SK-N-MC (cell line): ENCODE measurements at places on chromosomes 2 and 18.

DNA sequence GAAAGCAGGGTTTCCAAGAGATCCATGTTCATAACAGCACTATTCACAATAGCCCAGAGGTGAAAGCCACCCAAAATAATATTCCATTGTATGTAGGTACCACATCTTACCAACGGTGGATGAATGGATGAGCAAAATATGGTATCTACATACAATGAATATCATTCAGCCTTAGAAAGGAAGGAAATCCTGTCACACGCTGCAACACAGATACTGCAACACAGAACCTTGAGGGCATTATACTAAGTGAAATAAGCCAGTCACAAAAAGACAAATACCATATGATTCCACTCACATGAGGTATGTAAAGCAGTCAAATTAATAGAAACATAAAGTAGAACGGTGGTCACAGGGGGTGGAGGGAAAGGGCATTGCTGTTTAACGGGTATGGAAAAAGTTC is 155.7 kb downstream of the DTNB start:
- no peak for DNase-seq

GRCh38 chr18:34023471-34023870 is 201.2 kb downstream of the NOL4 start:
- DNase-seq: no peak

GRCh38 chr2:108228006-108228405 is 11.8 kb upstream of the SULT1C3 start:
- DNase-seq: no peak

GRCh38 chr18:49697757-49698524 is 115.4 kb downstream of the ACAA2 start:
- DNase-seq: no peak

DNA sequence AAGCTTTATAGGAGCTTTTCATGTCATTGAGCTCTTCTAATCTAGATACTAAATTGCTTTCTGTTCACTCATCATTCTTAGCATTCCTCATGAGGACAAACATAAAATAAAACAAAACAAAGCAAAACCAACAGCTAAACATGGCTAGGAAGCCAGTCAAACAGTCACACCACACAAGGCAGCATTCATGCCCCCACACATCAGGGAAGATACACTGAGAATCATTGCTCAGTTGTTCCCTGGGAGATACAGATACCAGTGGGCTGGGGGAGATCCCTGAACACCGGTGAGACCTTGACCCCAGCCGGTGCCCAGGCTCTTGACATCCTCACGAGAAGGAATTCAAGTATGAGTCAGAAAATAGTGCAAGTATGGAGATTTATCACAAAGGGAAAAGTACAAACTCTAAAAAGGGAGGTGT is 177.9 kb upstream of the ARL4C start:
- DNase-seq: no peak

- no peak for DNase-seq
These were observed 414.6 kb downstream of the DLGAP1 start for GRCh38 chr18:4040391-4041092.

DNA sequence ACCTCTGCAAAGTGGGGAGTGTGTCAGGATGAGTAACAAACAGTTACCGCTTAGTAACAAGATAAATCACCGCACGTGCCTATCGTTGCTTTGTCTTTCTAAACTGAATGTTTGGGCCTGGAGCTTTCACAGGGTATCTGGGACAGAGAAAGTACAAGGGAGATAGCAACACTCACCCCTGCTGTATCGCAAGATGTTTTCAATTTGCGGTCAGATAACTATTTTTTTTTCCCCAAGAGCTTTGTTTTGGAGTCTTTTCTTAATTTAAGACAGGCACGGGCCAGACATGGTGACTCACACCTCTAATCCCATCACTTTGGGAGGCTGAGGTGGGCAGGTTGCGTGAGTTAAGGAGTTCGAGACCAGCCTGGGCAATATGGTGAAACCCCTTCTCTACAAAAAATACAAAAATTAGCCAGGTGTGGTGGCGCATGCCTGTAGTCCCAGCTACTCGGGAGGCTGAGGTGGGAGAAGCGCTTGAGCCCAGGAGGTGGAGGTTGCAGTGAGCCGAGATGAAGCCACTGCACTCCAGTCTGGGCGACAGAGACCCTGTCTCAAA is 146.6 kb downstream of the GBX2 start:
- no peak for DNase-seq

GRCh38 chr2:10064932-10065772 is 15.1 kb downstream of the CYS1 start:
- no peak for DNase-seq
